GM03348 (cell line): ENCODE measurements at places on chromosomes 4 and X.

DNA sequence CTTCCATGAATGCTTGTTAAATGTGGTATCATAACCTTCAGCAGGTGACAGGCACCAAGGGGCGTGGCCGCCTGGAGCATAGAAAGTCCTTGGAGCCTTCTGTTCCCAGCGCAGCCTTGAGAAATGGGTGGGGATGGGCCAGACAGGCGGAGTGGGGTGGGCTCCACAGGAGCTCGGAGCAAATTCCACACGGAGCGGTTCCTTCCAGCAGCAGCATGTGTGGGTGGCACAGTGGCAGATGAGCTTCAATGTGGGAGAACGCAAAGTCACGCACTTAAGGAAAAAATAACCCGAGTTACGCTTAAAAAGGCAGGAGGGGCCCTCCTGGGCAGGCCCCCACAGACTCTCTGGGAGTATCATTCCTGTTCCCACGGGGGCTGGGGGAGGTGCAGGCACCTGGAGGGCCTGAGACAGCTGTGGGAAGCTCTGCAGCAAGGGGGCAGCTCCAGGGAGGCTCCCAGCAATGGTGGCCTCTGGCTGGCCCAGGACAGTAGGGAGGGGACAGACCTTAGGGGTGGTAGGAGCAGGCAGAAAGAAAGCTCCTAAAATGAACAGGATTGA, 15.3 kb downstream of the TMEM271 start:
- DNase-seq: no peak

- DNase-seq: peak; percentile 66
These were observed 331 bp downstream of the SETD7 start for GRCh38 chr4:139555705-139556070.

DNA sequence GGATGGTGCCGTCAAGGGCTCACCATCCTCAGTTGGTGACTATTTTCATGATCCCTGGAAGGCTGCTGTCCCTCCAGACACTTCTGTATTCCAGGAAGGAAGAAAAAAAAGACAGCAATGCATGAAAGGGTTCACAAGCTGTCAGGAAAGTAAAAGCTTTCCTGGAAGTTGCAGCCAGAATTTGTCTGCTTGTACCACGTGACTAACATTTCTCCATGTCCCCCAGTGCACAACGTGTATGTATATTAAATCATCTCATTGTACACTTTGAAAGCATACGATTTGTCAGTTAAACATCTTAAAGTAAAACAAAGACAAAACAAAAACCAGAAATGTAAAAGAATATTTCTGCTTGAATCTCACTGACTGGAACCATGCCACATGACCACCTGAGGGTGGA, 127.4 kb upstream of the CLNK start:
- no peak for DNase-seq

GRCh38 chr4:188719794-188720193, 580.6 kb downstream of the TRIML1 start:
- no peak for DNase-seq

DNA sequence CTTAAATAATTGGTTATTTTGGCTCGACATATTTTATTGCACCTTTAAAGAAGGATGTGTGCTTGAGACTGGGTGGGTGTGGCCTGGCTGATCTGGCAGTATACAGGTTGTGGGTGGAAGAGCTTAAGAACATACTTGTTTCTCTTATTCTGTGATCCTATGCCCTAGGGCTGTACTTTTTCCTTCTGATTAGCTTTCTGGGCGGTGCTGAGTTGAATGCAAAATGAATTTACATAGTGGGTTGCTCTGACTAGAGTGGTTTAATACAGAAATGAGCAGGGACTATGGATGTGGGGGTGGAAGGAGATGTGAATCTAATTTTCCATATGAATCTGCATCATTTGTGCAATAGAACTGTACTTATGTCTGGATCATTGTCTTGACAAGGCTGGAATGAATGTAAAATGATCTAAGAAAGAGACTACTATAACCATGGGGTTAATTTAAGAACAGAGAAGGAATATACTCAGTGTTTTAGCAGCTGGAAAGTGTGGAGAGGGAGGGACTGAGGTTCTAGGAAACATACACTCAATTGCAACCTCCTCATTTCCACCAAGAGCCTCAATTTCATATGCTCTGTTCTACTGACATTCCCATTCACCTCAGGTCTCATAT, 73.7 kb downstream of the RLIM start:
- no peak for DNase-seq

DNA sequence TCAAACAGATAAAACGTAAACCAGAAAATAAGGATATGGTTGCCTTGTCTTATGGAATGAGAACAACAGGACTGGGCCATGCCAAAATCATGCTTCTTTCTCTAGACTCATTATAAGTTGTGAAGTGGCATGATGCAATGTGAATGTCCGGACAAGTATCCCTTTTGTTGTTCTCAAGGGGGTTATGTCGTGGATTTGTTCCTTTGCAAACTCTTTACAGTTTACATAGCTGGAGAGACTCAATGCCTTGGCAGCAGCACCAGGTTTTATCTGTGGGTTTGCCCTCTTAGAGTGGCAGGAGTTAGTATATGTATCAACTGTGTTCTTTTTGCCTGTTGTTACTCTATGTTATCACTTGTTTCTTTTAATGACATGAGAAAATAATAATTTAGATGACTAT, 41.4 kb downstream of the SPRY1 start:
- DNase-seq: no peak

GRCh38 chrX:16528620-16529019, 121.3 kb upstream of the S100G start:
- DNase-seq: no peak

DNA sequence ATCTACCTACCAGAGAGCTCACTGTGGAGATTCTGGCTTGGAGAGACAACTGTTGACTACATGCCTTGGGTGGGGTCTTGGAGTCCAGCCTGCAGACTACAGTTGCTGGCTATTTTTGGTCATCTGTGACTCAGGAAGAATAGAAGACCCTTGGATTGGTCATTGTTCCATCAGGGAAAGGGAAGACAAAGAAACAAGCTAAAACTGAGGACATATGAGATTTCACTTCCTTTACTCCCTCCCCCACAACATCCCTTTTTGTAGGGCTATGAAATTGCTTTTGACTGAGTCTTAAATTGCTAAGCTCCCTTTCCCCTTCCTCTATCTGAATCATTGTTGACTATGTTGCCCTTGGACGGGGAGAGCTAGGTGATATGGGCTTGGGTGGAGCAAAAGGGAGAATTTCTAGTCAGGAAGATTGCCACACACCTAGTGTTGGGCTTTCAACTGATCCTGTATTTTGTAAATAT, 11.7 kb downstream of the MSN start:
- no peak for DNase-seq

DNA sequence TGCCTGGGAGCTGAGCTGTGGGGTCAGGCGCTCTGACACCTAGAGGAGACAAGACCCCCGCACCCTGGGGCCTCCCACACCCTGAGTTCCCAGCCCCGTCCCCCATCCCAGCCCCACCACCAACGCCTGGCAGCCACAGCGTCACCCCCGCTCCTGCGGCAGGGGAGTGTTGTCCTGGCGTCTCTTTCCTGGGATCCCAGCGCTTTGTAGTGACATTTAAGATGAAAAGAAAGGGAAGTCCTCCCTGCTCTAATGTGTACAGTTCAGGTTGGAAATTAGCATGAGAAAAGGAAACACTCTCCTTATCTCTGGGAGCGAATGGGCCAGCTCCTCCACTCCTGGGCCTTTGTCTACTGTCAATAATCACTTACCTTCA, 112.1 kb downstream of the FAM53A start:
- no peak for DNase-seq

DNA sequence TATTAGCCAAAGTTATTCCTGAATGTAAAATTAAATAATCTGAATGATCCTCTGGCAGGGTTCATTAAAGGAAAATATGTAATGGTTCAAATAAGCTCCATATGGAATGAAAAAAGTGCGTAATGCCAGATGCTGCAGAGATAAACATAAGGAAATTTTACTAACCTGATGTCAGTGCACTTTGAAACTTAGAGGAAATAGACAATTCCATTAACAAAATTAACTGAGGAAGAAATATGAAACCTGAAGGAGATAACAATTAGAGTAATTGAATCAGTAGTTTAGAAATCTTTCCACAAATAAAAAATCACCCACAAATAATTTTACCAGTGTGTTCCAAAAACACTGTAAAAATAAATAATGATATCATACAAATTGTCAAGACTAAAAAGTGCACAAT, 387.5 kb downstream of the GRIA2 start:
- no peak for DNase-seq

DNA sequence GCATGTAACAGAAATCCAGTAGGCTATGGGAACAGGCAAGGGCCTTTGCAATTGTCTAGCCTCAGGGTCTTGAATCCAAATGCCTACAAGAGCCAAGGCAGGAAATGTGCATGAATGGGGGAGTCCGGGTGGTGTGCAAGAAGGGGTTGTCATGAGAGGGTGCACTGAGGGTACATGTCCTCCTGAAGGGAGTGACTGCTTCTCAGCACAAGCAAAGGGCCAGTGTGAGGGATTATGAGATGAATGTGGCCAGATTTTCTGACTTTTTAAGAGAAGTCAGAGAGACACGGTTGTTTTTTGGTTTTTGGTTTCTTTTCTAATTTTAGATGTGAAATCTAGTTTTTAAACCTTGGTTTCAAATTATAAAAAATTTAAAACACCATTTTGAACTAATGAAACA, 76.5 kb upstream of the LSM6 start:
- no peak for DNase-seq

GRCh38 chr4:2771264-2771663, 15.1 kb upstream of the TNIP2 start:
- DNase-seq: no peak

GRCh38 chrX:105331244-105331643, 110.8 kb upstream of the TEX13A start:
- DNase-seq: no peak

GRCh38 chrX:85611926-85612325, 232.5 kb upstream of the POF1B start:
- peak; percentile 3 for DNase-seq

GRCh38 chr4:128819082-128819742, 9.7 kb downstream of the JADE1 start:
- DNase-seq: no peak

DNA sequence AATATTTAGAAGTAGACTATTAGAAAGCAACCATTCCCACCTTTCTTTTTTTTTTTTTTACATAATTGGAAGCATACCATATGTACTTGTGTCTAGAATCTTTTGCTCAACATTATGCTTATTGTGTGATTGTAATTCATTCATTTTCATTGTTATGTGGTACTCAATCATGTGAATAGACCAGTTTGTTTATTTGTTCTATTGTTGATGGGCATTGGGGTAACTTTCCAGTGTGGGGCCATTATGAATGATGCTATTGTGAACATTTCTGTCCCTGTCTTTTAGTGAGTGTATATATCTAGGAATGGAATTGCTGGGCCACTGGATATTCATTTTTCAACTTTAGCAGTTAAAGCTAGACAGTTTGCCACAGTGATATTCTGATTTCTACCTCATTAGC, 62.5 kb upstream of the MCUB start:
- DNase-seq: no peak

- no peak for DNase-seq
These were observed 82.3 kb downstream of the NEK1 start for GRCh38 chr4:169530048-169530447.

DNA sequence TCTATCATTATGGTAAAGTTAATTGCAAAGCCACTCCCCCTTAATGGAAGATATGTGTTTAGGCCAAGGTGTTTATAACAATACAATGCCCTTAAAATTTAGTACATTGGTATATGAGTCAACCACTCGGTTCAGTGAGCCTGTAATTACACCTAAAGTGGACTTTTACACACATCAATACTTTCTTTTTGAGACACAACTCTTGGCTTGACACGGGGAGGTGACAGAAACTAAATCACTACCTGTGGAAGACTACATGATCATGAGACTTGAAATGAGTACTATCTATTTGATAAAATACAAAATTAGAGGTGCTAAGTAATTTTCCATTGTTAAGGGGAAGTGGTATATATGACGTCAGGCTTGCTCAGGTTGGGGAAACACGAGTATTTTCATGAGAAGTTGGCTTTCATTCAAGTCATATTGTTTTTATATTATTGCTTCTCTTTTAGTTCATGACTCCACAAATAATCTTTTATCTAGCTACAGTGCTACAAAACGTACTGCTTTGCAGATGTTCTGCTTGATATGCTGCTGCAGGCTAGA, 918.3 kb downstream of the ARAP2 start:
- no peak for DNase-seq

- no peak for DNase-seq
These were observed 215.9 kb upstream of the AADAT start for GRCh38 chr4:170305627-170306026.
